ENCODE measurements at places on chromosomes 3 and 15.

DNA sequence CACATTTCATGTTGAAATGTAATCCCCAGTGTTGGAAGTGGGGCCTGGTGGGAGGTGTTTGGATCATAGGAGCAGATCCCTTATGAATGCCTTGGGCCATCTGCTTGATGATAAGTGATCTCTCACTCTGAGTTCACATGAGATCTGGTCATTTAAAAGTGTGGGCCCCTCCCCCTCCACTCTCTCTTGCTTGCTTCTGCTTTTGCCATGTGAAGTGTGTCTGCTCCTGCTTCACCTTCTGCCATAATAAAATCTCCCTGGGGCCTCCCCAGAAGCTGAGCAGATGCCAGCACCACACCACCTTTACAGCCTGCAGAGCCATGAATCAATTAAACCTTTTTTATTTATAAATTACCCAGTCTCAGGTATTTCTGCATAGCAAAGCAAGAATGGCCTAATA lies 14.2 kb upstream of the CD200R1L start:
- no peak for DNase-seq

DNA sequence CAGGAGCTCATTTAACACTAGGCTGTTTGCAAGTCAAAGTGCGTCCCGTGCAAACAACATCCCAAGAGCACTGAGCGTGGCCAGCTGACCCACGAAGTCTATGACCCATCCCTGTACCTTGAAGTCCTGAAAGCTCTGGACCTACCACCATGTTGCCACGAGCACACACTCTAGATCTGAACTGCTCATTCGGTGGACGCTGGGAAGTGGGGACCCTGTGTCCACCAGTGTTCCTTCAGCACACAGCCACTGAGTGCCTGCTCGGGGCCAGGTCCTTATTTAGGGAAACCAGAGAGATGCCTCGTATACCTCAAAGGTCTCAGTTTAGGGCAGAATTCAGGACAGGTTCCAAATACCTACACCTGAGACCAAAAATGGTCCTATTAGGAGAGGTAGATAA lies 236.9 kb downstream of the XXYLT1 start:
- no peak for DNase-seq

GRCh38 chr3:15359677-15360397 lies 27.5 kb upstream of the SH3BP5 start:
- no peak for DNase-seq

DNA sequence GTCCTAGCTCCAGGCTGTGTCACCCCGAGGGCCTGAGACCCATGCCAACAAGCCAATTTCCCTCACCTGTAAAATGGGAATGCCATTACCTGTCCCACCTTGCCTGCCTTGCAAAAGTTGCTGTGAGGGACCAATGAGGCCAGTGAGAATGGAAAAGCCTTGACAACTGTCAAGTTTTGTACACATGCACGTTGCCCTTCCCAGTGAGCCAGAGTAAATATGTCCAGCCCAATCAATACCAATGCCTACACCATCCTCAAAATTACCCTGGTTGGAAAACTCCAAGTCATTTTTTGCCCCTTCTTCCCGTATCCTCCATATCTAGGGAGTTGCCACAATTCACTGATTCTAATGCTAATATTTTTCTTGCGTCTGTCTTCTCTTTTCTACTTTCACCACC lies 73.5 kb upstream of the RASGRF1 start:
- DNase-seq = no peak

- DNase-seq = no peak
These were observed 159.0 kb upstream of the IL12A start for GRCh38 chr3:159829539-159830227.

DNA sequence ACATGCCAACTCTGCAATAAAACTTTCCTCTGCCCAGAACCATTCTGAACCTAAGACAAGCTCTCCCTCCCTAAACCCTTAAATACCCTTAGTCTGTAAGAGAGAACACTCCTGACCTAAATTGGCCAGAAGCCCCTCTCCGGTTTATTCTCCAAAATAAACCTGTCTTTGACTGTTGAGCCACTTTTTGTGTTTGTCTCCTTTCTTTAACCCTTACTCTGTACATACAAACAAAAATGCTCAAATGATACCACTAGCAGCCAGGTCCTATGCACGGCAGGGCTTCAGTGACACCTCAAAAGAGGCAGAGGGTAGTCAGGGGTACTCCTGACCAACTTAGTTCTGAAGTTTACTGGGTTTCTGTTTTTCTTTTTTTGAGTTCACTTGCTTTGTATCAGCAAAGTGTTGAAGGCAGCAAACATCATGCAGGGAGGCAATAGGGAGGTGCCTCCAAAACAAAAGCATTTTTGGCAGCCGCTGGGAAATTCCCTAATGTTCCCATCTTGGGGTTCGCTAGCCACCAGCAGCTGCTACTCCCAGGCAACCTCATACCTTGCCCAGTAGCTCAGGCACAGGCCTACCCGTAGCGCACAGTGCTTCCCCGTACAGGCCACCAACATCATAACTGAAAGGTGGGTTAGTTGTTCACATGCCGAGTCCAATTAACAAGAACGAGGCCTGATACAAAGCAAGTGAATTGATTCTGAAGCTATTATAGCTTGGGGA lies 62.9 kb upstream of the GCNT3 start:
- DNase-seq = no peak

DNA sequence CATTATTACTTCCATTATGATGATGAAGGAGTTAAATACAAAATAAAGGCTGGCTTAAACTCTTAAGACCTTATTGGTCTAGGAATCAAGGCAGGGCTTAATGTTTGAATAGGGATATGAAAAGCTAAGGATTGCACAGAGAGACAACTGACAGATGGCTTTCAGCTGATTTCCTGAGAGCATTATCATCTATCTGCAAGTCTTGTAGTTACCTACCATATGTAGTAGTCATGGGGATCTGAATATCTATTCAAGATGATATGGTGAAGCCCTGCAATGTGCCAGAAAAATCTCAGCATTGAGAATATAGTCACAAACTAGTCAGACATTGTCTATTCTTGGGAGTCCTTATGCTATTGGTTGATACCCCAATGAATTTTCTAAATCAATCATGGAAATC lies 47.5 kb upstream of the CHMP2B start:
- DNase-seq = no peak

DNA sequence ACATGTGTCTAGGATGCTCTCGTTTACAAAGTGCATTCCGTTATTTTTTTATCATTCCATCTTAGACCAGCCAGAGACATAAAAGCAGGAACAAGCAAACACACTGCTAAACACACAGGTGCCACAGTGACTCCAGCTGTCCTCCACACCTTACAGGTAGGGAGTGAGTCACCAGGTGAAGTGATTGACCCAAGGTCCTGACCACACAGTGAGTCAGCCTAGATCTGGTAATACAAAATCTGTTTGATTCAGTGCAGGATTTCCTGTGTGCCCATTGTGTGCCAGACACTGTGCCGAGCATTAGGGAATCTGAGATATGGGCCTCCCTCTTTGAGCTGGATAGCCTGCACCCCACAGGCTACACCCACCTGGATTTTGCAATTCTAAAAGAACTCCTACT lies 16.7 kb upstream of the BFSP2 start:
- DNase-seq = no peak

DNA sequence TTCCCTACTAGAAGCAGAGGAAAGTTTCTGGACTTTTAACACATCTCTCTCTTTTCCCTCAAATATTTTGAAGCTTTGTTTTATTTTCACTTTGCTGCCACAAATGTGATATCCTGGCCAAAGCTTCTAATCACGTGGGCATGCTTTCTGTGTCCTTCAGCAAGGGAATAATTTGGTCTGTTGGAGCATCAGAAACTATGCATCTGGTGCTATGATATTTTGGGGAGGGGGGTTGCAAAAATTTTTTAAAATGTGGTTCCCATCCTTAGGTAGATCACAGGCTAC lies 254.2 kb downstream of the GAP43 start:
- no peak for DNase-seq

GRCh38 chr3:169850618-169851017 lies 19.1 kb downstream of the LRRC31 start:
- DNase-seq = no peak

DNA sequence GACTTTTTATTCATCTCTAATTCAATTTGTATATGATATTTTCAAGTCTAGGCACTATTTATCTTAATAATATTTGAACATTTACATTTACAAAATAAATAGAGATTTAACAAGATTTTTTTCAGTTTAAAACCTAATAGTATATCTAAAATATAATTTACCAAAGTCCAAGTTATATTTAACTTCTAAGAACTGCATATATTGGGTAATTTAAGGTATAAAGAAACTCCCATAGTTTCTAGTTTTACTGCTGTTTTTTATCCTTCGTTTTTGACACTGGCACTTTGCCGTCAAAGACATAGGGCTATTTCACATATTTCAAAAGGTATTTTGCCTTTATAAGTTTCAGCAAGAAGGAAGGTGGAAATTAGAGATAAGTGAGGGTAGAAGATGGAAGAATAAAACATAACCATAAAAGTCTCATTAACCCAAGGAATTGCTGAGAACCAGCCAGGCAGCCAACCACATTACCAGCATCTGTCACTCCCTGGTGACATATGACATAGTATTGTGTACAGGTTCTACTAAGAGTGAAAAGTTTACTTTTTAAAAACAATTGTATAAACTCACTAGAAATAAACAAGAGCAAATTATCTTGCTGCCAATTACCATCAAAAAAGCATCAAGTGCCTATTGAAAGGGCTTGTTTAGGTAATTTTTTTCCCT lies 251.5 kb downstream of the NSUN3 start:
- DNase-seq = no peak

GRCh38 chr15:34644061-34644460 lies 60.6 kb upstream of the GOLGA8B start:
- DNase-seq = no peak

DNA sequence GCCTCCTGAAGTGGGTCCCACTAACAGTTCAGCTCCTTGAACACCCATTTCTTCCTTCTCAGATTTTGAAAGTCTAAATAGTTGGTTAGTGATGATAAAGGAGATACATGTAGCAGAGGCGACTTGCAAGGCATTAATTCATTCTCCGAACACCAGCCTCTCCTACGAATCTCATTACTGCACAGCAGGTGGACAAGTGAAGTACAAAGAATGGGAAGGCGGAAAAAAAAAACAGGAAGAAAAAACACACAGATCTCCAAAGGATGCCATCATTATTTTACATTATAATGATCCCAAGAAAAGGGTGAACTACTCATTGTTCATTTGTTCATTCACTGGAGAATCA lies 276.5 kb downstream of the MAGI1 start:
- DNase-seq = no peak

GRCh38 chr3:8736436-8736835 lies 2.8 kb downstream of the CAV3 start:
- DNase-seq = no peak

- DNase-seq = no peak
These were observed 113.6 kb downstream of the TMCO5A start for GRCh38 chr15:38048001-38048455.

DNA sequence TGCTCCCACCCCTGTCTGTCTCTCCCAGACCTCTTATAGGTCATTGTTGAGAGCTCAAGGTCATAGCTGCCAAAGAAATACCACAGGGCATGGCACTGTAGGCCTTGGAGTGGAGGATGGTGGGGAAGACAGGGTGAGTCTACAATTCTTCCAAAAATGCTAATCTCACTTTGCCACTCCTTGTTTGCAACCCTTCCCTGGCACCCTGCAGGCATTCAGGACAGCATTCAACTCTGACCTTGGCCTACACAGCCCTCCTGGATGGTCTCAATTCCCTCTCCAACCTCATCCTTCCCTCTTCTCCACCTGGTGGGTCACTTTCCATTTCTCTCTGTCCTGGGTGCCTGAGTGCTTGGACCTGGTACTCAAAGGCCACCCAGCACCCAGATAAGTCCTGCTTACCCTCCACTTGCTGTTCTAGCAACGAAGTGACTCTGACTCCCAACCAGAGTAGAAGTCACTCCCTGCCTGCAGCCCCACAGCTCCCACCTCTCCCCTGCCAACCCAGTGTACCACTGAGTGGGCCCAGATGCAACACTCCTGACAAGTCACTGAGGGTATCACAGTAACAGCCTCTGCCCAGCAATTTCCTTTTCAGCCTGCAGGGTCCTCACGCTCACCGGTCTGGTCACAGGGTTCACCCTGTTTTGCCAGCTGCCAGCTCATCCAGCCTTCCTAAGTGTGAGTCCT lies 36.6 kb downstream of the AMOTL2 start:
- no peak for DNase-seq

- DNase-seq = no peak
These were observed 1.6 kb upstream of the FOXP1 start for GRCh38 chr3:71585131-71585530.

DNA sequence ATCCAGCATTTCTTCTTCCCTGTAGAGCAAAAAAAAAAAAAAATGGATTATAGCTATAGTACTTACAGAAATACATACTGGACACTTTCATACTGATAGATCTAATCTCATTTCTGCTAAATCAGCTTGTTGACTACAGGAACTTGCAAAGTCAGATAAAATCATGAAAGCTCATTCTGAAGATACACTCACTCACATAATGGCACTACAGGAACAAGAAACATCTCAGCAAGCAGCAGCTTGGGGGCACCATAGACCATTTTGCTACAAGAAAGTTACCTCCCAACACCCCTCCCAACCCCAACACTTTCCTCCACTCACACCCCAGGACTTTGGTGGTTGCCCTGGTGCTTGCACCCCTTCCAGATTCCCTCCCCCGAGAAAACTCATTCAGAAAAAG lies 4.6 kb downstream of the MYH15 start:
- no peak for DNase-seq

GRCh38 chr3:178231645-178232044 lies 304.6 kb upstream of the KCNMB2 start:
- no peak for DNase-seq

DNA sequence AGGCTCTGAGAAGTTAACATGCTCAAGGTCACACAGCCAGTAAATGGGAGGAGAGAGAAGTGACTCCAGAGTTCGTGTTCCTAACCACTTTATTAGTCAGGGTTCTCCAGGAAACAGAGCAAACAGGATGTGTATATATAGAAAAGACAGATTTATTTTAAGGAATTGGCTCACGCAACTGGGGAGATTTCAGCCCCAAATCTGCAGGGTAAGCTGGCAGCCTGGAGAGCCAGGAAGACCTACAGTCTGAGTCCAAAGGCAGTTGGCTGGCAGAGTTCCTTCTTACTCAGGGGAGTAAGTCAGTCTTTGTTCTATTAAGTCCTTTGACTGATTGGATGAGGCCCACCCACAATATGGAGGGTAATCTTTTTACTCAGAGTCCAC lies 118.2 kb upstream of the PROK2 start:
- DNase-seq = no peak

DNA sequence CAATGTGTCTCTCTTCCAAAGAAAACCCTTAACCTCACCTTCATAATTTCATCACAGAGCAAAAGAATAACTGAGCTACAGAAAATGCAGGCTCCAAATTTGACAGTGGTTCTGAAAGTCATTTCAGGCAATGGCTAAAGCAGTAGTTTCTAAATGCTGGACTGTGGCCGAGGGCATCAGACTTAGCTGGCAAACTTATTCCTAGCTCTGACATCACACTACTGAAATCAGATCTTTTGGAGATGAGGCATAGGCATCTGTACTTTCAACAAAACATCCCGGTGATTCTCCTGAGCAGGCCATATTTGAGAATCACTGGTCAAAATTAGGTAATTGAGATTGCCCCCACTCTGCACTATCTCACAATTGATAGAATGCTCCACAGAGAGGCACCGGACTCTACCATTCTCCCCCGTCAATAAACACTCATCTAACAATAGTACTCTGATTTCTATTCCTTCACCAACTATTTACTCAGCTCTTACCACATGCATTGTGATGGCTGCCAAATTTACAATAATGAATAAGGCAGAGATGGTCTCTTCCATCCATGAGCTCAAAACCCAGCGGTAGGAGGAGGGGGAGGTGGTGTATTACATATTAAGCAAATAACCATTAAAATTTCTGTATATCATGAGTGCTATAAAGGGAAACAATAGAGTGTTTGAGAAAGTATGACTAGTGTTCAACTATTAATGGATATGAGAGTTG lies 57.3 kb upstream of the SPRED1 start:
- DNase-seq = no peak

GRCh38 chr15:77889009-77889806 lies 188.3 kb downstream of the TBC1D2B start:
- no peak for DNase-seq
